ENCODE measurements at places on chromosomes 12 and 14.

DNA sequence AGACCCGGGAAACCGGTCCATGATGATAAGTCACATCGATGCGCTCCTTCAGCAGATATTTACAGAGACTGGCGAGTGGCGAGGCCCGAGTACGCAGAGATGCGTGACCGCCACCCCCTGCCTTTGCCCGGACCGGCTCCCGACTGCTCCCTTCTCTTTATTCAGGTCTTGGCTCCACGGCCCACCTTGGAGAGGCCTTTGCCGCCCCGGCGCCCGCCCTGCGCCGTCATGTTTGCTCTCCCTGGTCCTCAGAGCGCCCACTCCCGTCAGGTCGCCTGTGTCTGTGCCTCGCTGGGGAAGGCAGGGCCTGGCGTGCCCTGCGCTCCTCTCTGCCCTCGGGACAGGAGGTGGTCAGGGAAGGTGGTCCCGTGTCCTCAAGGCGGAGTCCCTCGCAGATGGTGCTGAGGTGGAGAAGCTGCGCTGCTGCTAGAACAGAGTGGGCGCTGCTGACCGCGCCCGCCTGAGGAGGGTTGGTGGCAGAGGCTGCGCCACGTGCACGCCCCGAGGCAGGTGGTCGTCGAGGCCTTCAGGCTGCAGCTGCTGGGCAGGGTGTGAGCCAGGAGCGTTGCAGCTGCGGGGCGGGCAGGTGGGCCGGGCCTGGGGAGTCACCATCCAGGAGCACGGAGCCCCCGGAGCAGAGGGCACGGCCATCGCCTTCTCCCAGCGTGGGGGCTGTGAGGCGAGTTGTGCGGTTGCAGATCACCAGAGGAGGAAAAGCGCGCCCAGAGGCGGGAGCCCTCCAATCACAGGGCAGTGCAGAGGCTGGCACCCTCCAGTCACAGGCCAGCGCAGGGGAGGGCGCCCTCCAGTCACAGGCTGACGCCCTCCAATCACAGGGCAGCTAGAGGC, 27.2 kb downstream of the DDX51 start:
- DNase-seq, result no peak

- DNase-seq, result no peak
Measured at GRCh38 chr12:75959060-75959459, 72.5 kb downstream of the PHLDA1 start.

GRCh38 chr14:99812096-99812750, 19.0 kb downstream of the EML1 start:
- no peak for DNase-seq

GRCh38 chr12:54369597-54370131, 5.4 kb upstream of the GPR84 start:
- DNase-seq, result no peak

DNA sequence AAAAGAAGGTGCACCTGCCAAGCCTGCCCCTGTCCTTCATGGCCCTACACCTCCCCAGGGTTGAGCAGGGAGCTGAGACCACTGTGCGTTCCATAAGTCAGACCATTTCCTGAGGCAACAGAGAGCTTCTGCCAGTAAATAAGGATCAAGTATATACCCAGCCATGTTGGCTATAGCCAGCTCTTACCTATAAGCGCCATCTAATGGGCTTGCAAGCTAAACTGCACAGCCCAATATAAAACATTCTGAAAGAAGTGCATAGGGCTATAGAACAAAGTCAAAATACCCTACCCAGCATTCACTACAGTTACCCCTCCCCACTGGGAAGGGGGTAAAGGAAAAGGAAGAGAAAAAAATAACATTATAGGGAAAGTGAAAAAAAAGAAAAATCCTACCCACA, 59.3 kb upstream of the SCAF11 start:
- no peak for DNase-seq

- DNase-seq, result no peak
Measured at GRCh38 chr12:57016348-57016747, at the start of gene TAC3. Gene TAC3, minus strand, starts transcription at chr12:57016529. Its CDS starts 732 bp downstream, at chr12:57015797.

- DNase-seq, result no peak
Measured at GRCh38 chr14:49919825-49920659, 27.2 kb downstream of the ARF6 start.

DNA sequence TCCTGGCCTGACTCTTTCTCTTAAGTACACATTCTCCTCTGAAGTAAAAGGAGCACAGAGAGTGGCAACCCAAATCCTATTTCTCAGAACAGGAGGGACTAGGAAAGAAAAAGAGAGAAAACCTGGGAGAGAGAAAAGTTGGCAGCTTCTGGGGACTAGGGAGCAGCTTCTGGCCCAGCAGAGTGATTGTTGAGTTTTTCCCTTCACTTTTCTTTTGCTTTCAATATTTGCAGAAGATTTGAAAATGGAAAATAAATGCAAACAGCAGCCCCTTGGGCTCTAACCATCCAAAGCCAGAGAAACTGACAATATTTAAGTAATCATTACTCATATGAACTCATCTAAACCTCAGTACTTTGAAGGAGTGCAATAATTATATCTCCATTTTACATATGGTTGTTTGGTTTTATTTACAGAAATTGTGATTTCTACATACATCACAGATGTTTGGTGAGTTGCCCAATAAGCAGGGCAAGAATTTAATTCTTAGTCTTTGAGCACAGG, 28.8 kb upstream of the IGF1 start:
- DNase-seq, result no peak

GRCh38 chr12:124227951-124228711, 66.8 kb upstream of the RFLNA start:
- DNase-seq, result no peak

GRCh38 chr14:100711493-100711892, 15.2 kb upstream of the DLK1 start:
- DNase-seq, result no peak

DNA sequence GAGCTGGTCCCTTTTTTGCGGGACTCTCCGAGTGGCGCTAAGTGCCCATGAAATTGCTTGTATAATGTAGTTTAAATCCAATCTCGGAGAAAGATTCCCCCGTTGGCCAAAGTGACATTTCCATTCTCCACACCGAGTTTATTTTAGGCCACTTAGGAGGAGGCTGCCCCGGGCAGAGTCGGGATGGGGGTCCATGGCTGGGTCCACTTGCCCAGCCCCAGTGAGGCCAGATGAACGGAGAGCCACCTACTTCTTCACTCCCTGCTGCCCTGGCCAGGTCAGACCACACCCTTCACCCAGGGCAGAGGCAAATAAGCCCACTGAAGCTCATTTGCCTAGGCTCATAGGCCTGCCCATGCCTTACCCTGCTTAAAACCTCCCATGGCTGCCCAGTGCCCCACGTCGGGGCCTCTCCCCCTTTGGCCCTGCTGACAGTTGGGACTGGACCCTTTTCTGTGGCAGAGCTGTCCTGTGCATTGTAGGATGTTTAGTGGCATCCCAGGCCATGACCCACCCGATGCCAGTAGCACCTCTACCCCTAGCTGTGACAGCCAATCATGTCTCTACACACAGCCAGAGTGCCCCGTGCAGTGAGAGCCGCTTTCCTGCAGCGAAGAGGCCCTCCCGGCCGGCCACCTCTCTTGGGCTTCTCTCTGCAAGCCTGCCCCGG, 51.3 kb downstream of the FAM222A start:
- no peak for DNase-seq

GRCh38 chr12:52212701-52213563, 20.1 kb upstream of the KRT7 start:
- DNase-seq, result no peak

DNA sequence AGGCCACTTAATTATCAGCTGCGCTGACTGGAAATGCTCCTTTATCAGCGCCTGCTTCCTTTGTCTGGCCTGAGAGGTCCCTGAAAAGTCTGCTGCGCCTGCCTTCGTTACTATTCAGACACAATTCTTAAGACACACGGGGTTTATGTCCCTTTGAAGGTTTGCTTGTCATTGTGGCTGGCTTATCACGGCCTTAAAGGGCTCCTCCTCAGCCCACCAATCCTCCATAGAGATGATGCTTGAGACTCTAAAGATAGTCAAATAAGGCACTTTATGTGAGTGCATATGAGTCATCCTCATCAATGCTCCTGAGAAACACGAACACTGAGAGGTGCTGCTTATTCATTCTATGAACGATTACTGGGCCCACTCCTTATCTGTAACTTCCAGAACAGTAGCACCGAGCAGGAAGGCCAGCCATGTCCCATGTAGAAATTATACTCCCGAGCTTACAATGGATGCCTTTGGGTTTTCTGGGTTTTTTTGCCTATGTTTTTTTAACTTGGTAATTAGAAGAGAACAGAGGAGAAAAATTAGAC, 1268.2 kb upstream of the TMEM132C start:
- DNase-seq, result peak; percentile 12

DNA sequence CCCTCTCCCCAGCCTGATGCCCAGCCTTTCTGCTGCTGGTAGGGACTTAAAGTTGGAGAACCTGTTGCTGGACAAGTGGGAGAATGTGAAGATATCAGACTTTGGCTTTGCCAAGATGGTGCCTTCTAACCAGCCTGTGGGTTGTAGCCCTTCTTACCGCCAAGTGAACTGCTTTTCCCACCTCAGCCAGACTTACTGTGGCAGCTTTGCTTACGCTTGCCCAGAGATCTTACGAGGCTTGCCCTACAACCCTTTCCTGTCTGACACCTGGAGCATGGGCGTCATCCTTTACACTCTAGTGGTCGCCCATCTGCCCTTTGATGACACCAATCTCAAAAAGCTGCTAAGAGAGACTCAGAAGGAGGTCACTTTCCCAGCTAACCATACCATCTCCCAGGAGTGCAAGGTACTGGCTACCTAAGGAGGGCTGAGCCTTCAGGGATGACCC, 1.6 kb downstream of the TSSK4 start:
- DNase-seq, result no peak

GRCh38 chr12:59615392-59616165, 19.8 kb downstream of the SLC16A7 start:
- DNase-seq, result no peak

Measured in activated CD4-positive, alpha-beta T cell treated with anti-CD3 and anti-CD28 coated beads, Interleukin-2, Interleukin-6, amounts not matched to agents 100 ng/mL and 50 ng/mL, durations not matched to agents 16 hours and 8 hours (primary cell).